ENCODE measurements at places on chromosomes 12 and 14.

DNA sequence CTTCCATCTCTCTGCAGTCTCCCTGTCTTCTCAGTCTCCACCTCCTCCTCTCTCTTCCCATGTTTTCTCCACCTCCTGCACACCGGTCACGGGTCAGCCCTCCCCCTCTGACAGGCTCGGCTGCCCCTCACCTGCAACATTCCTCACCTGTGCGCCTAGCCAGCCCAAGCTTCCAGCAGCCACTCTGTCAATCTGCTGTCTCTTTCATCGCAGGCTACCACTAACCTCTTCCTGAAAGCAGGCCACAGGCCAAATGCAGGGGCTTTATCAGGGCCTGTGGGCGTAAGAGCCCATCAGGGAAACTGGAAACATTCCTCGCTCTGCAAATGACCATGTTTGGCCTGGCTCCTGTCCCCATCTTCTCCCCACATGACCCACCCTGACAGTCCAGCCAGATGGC lies 34.5 kb downstream of the CMKLR1 start:
- no peak for DNase-seq

DNA sequence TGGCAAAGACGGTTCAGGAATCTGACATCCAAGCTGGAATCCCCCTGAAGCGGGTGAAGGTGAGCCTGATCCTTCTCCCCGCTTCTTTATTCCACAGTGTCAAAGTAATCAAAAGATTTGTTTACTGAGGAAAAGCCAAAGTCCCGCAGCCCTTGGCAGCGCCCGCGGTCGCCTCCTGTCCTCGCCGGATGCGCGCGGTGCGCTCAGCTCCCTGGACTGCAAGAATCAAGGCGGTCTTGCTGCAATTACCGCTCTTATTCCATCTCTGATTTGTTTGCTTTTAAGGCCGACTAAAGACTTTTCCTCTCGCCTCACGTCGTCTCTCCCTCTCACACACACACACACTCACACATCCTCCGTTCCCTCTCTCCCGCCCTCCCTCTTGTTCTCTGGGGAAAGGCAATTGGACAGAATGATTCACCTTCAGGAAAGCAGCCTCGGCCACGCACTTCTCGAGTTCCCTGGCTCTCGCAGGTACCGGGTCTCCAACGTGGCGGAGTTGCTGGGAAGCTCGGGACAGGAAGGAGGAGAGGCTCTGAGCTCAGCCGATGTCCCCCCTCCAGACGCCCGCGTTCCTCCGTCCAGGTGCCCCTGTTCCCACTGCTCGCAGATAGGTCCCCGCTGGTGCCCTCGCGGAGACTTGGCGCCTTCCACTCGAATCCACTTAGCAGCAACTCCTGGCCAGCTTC lies 68.6 kb upstream of the USP15 start:
- DNase-seq: no peak

DNA sequence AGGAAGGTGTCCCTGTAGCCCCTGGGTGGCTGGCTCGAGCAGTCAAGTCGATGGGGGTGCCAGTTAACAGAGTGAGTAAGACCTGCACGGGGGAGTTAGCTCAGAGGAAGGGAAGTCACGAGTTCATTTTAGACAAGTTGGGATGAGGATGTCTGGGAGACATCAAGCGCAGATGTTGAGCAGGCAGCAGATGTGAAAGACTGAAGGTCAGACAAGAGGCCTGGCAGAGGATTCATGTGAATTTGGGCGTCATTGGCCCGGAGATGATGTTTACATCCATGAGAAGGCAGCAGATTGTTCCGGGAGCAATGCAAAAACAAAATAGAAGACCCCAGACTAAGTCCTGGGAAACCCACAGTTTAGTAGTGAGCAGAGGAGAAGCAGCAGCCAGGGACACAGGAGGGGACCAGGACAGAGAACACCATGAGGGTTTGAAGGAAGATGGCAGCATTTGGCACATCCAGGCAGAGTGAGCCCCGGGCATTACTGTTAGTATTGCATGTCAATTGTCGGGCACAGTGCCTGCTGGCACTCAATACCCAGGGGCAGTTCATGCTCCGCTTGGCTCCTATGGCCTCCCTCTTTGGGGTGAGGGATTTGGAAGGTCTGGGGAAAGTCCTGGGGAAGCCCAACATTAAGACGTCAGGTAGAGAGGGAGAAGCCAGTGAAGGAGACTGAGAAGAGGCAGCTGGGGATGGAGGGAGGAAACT lies 15.1 kb downstream of the LTBP2 start:
- DNase-seq: no peak

GRCh38 chr12:12265571-12266388 lies 1.1 kb downstream of the LRP6 start:
- DNase-seq: no peak

DNA sequence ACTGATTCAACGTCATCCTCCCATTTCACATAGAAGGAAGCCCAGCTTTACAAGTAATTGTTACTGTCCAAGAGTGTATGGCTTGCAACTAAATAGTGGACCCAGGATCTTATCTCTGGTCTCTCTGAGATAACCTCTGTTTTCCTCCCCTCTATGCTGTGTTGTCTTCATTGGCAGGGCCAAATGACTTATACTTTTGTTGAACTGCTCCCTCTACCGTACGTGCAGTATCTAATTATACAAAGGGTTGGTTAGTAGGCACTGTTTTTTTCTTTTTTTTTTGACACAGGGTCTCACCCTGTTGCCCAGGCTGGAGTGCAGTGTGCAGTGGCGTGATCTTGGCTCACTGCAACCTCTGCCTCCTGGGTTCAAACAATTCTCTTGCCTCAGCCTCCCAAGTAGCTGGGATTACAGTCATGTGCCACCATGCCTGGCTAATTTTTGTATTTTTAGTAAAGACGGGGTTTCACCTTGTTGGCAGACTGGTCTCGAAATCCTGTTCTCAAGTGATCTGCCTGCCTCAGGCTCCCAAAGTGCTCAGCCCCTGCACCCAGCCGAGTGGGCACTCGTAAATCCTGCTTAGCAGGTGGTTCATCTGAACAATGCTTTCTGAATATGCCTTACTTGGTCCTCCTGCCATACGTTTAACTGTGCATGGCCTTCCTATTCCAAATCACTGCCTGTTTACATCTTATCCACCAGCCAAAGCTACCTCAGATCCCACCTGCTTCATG lies 162.1 kb downstream of the ADCK1 start:
- no peak for DNase-seq

GRCh38 chr12:109815757-109816617 lies 17.2 kb downstream of the TRPV4 start:
- no peak for DNase-seq

DNA sequence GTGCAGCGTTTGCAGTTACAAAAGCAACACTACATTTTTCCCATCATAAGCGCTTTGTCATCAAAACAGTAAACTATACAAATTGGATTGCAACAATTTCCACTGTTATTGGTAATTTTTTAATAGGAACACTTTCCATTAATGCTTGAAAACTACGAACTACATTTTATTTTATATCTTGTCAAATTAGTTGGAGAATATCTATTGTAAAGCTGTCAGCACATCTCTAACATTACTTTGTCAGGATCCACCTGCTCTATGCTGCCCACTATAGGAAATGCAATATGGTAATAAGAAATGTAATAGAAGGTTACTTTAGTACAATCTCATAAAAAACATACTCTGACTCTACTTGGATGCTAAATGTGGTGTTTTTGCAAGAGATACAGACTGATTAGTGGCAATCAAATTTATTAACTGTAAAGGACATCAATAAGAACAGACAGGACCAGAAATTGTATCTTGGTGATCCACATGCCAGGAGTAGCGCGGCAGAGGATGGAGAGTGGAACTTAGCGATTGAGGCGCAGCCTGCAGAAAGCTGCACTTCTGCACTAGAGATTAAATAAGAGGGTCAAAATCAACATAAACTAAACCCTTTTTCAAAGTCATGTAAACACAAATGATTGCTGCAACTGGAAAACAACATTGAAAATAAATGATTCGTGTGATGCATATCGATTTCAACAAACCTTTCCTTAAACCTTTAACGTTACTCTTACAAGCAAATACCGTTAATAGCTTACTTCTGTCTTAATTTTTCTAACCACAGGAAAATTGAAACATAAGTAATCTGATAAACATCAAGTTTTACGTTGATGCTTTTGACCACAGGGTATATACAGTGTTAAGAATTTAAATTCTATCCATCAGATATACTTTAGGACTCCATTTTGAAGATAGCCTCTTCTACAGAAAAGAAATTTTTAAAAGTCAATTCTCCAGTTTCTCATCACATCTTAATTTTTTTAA lies 3.6 kb upstream of the ARID2 start:
- no peak for DNase-seq

DNA sequence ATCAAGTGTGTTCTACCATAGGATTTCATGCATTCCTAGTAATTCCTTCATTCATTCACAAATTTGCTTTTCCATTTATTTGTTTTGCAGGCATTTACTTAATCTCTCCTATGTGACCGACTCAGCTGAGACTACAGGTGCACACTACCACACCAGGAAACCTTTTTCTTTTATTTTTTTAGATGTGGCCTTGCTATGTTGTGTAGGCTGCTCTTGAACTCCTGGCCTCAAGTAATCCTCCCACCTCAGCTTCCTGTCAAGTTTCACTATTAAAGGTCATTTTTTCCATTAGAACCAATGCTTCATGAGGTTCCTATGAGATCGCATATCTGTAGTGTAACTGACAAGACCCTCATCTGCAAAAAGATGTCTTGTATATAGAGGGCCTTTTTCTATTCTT lies 1218.7 kb downstream of the VRK1 start:
- no peak for DNase-seq

GRCh38 chr14:101961011-101961721 lies 3.2 kb upstream of the DYNC1H1 start:
- peak; percentile 55 for DNase-seq

GRCh38 chr12:3300833-3301401 lies 190.1 kb upstream of the PRMT8 start:
- no peak for DNase-seq

- no peak for DNase-seq
Observed at GRCh38 chr14:95256002-95256775, 63.5 kb downstream of the CLMN start.

DNA sequence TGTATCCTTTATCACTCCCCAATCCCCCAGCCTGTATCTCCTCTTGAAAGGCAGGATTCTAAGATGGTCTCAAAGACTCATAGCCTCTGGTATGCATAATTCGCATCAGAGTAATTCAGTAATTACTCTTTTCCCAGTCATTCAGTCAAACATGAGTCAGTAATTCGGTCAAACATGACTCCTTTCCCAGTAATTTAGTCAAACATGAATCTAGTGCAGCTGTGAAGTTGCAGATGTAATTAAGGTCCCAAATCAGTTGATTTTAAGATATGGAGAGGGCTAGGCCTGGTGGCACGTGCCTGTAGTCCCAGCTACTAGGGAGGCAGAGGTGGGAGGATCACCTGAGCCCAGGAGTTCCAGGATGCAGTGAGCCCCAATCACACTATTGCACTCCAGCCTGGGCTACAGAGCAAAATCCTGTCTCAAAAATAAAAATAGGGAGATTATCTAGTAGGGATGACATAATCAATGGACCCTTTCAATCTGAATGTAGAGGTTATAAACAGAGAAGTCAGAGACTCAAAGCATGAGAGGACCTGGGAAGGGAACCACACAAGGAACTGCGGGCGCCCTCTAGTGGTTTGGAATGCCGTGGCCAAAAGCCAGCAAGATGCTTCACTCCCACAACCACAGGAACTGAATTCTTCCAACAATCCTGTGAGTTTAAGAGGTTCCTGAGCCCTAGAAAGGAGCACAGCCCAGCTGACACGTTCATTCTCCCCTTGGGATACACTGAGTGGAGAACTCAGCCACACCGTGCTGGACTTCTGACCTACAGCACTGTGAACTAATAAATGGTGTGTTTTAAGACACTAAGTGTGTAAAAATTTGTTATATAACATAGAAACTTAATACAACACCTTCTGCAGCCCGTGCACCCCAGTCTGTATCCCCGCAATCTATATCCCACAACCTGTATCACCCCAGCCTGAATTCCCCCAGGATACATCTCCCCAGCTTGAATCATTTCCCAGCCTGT lies 14.3 kb upstream of the ARMH4 start:
- peak; percentile 66 for DNase-seq

- no peak for DNase-seq
Observed at GRCh38 chr14:58395562-58395811, 243 bp upstream of the TOMM20L start.

DNA sequence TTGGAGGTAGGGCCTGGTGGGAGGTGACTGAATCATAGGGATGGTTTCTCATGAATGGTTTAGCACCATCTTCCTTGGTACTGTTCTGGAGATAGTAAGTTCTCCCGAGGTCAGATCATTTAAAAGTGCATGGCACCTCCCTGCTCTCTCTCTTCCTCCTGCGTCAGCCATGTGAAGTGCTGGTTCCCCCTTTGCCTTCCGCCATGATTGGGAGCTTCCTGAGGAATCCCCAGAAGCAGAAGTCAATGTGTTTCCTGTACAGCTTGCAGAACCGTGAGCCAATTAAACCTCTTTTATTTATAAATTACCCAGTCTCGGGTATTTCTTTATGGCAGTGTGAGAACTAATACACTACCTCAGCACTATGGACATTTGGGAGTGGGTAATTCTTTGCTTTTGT lies 4.8 kb upstream of the LGMN start:
- no peak for DNase-seq

DNA sequence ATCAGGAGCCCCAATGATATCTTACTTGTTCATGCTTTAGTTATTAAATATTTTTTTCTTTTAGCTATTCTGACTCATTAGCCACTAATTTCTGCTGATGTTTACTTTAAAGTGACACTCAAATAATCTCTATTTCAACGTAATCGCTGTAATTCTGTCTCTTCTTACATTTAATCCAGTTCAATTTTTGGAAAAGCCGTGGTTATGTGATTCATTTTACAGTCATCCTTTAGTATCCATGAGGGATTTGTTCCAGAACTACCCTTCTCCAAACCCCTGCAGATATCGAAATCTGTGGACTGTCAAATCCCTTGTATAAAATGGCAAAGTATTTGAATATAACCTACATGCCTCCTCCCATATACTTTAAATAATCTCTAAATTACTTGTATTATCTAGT lies 1103.4 kb downstream of the LRFN5 start:
- no peak for DNase-seq

GRCh38 chr14:68972507-68973218 lies 6.4 kb downstream of the ACTN1 start:
- no peak for DNase-seq

DNA sequence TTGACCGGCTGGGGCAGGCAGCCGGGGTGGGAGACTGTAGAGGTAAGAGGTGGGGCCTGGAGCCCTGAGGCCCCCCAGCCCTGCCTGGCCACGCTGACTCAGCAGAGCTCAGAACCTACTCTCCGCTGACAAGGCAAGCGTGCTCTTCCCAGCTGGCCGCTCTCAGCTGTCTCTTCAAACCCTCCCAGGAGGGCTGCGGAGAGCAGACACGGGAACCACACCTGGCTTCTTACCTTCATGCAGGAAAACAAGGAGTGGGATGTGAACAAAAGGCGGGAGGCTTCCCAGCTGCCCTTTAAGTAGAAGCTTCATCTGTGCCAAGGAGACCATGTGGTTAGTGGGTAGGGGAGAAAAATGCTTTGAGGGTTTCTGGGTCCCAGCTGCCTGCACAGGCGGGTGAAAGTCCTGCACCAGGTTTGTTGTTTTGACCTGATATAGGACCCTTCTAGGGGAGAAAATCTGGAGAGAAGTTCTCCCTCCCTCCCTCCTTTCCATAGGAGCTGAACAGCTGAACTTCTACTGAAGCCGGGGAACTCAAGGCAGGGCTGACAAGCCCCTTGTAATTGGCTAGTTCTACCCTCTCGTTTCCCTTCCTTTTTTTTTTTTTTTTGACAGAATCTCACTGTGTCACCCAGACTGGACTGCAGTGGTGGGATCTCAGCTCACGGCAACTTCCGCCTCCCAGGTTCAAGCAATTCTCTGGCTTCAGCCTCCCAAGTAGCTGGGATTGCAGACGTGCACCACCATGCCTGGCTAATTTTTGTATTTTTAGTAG lies 12.8 kb upstream of the TESC start:
- DNase-seq: no peak

GRCh38 chr14:75476274-75476995 lies 45.8 kb upstream of the BATF start:
- no peak for DNase-seq

Measured in activated gamma-delta T cell treated with anti-CD3 and anti-CD28 coated beads, Interleukin-2, amount 50 U/mL, for 16 hours (primary cell).